ENCODE measurements at places on chromosomes 2 and 18.
A peak's percentile ranks its signal among the peaks of the same experiment; 100 is the strongest.

GRCh38 chr2:99420751-99421299 lies 69.0 kb downstream of the REV1 start:
- DNase-seq, result no peak

DNA sequence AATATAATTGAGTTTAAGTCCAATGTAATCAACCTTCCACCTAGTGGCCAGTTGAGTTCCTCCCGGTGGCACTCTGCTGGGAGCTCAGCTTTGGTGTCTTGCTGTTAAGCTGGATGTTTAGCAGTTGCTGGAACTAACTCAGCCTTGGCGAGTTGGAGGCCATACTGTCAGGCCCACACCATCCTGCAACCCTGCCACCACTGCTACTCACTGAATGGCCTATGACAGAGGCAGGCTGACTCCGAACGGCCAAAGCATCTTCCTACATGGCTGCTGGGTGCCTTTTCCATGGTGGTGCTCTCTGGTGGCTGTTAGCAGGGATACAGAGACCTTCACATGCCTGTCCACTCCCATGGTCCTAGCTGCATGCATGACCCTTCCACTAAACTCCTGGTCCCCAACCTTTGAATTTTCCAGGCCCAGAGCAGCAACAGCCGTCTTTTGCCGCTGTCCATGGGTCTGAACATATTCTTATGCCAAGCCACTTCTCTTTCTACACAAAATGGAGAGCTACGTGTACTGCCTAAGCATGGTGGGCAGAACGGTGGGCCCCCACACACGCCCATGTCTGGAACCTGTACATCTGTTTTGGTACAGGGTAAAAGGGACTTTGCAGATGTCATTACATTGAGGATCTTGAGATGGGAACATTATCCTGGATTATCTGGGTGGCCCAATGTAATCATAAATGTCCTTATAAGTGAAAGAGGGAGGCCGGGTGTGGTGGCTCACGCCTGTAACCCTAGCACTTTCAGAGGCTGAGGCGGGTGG lies 15.0 kb upstream of the TRAF3IP1 start:
- no peak for DNase-seq

GRCh38 chr2:108448678-108449409 lies at the start of gene GCC2:
TSS of gene GCC2 (plus strand) at chr2:108449206. CDS start at chr2:108449275, 69 bp downstream.
- peak; percentile 98 for DNase-seq

GRCh38 chr2:235215248-235215647 lies 263.4 kb downstream of the SH3BP4 start:
- no peak for DNase-seq

GRCh38 chr2:176760439-176760838 lies 452.2 kb upstream of the HNRNPA3 start:
- DNase-seq, result no peak

DNA sequence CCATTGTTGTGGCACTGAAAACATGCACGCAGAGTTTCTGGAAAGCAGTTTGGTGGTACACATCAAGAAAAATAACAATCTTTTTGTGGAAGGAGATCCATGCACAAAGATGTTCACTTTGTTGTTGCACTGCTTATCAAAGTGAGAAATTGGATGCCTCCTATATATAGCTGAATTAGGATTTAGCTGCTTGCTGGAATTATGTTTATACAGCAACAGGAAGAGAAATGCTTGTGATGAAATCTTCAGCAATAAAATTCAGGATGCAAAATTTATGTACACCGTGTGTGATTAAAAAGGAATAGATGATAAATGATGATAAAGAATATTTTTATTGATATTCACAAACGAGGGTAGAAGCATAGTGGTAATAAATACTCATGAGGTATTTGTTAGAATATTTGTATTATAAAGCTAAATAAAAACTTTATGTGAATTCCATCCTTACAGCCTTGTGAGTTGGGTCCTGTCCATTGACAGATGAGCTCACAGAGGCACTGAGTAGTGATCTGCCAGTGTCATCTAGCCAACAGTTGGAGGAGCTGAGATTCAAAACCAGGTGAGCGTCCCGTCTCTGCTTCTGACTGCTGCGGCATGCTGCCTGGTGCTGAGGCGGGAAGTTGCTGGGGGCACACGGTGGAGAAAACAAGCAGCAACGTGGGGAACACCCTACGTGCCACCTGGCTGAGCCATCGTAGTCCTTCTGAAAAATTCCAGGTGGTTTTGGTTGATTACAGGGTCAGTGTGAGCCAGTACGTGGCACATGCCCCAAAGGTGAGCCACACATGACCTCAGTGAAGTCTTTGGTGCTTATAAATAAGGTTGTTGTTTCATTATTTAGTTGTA lies 80.2 kb downstream of the ASAP2 start:
- no peak for DNase-seq

- DNase-seq, result no peak
Observed at GRCh38 chr2:4898706-4899105, 793.5 kb upstream of the SOX11 start.

DNA sequence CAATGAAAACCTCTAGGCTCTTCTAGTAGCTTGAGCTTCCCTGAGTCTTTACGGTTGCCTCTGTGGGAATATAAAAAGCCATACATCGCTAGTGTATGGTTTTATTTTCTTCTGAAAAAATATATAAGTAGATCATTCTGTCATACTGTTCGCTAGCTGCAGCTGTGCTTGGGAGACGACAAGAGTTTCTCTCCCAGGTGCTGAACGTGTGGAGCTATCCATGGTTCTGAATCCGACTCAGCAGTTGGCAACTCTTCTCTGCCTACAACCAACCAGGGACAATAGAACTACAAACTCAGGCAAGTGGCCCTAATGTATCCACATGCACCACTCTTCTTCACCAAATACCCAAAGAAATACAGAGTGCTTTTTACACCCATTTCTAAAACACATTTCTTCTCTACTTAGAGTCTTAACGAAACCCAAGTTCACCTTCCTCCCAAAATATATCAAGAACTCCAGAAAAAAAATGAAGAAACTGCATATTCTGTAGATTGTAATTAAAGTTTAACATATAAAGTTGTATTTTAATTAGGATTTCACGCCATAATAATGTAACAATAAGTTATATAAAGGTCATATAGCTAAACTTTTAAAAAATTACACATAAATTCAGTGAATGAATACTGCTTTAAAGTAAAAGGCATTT lies 2.2 kb upstream of the KCNH7 start:
- DNase-seq, result peak; percentile 11

GRCh38 chr2:237731663-237732062 lies 66.9 kb upstream of the RBM44 start:
- DNase-seq, result no peak

GRCh38 chr2:237597196-237598145 lies 6.9 kb upstream of the RAB17 start:
- DNase-seq, result no peak

DNA sequence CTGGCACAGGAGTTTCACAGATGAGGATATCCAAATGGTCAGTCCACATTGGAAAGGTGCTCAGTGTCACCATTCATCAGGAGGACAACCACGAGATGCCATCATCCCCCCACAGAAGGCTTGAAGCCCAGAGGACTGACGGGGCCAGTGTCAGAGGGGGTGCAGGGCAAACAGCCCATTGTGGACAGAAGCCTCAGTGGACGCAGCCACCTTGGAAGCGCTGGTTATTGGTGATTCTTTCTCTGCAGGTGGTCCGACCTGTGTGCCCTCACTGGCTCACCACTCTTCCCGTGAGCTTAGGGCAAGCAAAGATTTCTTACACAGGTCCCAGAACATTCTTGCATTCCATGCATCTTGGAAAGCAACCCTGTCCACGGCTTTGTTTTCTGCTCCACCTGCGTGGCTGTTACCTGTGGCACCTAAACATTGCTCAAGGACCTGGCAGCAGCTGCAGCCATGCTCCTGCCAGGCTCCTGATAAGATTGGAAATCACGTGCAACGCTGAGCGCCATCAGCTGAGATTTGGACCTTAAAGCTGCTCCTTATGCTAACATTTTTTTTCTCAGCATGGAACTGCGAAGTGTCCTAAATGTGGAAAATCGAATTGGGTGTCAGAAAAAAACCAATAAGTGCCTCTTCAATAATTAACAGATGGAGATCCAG lies 110.9 kb upstream of the CTDP1 start:
- DNase-seq, result no peak

- DNase-seq, result no peak
Observed at GRCh38 chr18:45666520-45666919, 51.2 kb downstream of the SLC14A2 start.

DNA sequence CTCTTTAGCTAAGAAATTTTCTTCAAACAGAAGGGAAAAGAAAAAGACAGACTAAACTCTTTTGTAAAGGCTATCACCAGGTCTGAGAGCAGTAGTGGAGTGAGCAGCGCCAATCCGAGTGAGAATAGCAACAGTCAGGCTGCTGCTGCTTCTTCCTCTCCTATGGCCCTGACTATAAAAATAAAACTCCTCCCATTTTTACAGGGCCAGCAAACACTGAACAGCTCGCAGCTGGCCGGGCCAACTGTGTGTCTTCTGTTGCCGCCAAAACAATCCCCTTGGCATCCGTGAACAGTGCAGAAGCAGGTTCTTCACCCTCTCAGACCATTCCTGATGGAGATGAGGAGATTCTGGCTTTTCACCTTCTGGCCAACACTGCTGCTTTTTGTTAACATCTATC lies 124.5 kb downstream of the CNTNAP5 start:
- DNase-seq, result no peak

DNA sequence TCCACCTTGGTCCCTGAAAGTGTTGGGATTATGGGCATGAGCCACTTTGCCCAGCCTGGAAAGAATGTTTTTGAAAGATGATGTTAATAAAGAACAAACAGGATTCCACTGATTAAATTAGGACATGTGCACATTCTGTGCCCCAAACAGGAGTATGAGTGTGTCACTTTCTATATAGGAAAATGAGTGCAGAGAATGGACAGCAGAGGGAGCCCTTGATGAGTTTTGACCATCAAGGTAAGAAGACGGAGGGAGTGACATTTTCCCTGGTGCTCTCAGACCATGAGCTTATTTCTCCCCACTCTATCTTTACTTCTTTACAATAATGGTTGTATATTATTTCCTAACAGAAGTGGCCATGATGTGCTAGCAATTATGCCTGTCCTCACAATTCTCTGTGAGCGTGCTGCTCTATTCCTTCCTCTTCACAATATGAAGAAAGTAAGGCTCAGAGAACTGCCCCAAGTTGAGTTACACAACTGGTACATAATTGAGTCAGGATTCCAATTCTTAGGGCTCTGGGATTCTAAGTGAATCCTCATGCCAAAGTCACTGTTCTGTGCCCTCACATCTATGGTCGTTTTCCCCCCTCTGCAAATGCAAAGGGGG lies 20.6 kb downstream of the RPL37A start:
- peak; percentile 75 for DNase-seq

DNA sequence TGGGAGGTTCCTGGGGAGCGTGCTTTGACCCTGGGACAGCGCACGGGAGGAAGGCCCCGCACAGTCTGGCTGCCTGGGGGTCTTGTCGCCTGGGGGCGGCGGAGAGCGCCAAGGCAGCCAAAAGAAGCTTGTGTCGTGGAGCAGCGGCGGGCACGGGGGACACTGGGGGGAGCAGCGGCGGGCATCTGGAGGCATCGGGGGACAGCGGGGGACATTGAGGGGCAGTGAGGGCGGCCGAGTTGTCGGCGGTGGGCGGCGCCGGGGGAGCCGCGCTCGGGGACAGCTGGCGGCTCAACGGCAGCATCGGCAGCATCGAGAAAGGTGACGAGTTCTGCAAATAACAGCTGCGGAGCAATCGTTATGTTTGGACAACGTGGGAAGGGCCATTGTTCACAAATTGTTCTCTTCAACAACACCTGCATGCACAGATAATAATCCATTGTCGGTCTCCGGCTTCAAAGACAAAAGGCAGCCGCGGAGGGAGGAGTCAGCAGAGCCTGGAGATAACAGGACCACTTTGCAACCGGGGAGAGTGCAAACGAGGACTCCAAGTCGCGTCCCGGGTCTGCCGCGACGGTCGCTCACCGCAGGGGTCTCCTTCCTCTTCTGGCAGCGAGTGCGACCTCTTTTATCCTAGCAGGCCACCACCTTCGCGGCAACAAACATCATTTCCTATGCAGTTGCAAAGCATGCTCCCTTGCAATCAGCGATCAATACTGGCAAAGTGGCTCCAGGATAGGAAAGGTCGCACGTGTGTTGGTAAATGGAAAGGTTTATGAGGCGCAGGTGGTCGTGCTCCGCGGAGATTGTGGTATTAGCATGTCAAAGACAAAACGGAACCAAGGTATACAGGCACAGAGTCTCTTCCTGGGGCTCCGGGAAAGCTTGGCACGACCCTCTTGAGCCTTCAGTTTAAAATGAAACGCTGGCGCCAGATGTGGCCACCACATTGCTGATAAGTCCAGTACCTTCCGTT lies 132.3 kb upstream of the DLX2 start:
- peak; percentile 99 for DNase-seq

DNA sequence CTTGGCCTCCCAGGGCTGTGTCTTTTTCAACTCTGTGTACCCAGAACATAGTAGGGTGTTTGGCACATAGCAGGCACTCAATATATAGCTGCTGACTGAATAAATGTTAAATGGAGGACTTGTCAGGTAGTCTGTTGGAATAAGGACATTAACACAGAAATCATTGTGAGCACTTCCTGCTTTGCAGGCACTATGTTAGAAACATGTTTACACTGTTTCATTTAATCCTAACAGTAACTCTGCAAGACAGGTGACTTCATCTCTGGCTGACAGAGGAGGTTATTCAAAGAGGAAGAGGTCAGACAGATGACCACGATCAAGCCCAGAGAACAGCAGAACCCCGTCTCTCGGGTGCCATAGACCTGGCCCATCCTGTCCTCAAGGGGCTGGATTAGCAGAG lies 28.0 kb upstream of the PIEZO2 start:
- no peak for DNase-seq

GRCh38 chr2:83991992-83992391 lies 467.1 kb downstream of the SUCLG1 start:
- no peak for DNase-seq

DNA sequence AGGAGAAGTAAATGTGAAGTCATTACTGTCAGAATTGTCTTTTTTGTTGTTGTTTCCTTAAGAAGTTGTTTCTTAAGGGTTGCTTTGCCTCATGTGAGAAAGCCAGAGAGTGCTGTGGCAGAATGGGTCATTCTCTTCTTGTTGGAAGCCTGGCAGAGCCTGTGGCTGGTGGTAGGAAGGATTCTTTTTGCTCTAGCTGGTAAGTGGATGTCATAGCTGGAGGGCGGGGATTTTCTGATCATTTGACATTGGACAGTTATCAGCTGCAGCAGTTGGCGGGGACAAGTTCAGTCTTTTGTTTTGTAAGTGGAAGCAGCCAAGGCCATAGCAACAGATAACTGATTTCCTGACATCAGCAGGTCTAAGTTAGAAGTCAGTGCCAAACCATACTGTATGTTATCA lies 5.5 kb upstream of the RMDN2 start:
- no peak for DNase-seq

GRCh38 chr2:40611196-40611595 lies 159.3 kb upstream of the SLC8A1 start:
- DNase-seq, result no peak

DNA sequence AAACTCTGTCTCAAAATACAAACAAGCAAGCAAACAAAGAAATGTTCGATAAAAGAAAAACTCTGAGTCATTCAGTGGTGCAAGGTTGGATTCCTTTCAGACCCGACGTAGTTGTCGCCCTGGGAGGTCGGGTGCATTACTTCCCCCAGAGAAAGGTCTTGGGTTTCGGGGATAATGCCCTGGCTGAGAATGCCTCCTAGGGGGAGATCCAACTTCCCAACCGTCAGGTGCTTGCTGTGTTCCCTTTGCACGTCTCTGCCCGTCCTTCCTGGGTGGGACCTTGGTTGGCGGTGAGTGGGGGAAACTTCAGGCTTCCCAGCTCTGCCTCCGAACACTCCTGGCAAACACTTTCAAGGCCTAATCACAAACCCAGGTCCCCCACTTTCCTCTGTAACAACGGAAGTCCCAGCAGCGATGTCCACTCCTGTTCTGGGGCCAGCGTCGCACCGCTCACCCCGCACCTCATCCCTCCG lies 609 bp downstream of the TPGS2 start:
- DNase-seq, result no peak

Data from NCI-H146 (cell line).